Lung microvascular endothelial cell (primary cell): ENCODE measurements at places on chromosomes 1 and 21.
A peak's percentile ranks its signal among the peaks of the same experiment; 100 is the strongest.

DNA sequence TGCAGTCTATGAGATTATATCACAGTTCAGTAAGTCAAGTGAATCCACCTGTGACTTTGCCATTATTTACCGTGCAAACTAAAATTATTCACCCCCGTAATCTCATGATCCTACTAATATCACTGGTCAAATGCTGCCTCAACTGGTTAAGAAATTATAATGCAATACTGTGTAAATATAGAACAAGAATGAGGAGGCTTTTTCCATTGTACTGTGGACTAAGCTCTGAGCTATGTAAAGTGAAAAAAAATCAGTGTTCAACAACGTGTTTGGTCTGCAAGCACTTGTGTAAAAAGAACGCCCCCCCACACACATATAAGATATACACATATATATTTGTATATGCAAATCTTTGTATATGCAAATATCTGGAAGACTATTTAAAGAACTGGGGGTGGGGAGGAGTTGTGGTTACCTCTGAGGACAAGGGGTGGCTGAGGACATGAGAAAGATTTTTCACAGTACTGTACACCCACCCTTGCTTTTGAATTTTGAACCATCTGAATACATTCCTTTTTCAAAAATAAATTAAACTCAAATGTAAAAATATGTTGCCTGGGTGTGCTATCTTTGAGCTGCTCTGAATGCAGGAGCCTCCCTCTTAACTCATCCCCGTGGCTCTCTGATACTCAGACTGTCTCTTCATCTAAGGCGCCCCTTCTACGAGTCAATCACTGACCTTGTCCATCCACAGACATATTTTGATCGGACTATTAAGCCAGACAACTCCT lies 57.0 kb downstream of the PTP4A2 start:
- DNase-seq, result no peak

- no peak for DNase-seq
These were observed 370.0 kb downstream of the HHAT start for GRCh38 chr1:210698661-210699060.

GRCh38 chr1:43004587-43005459 lies 46.2 kb upstream of the SLC2A1 start:
- no peak for DNase-seq

- peak; percentile 36 for DNase-seq
These were observed 102.5 kb downstream of the EBNA1BP2 start for GRCh38 chr1:43069461-43070050.

DNA sequence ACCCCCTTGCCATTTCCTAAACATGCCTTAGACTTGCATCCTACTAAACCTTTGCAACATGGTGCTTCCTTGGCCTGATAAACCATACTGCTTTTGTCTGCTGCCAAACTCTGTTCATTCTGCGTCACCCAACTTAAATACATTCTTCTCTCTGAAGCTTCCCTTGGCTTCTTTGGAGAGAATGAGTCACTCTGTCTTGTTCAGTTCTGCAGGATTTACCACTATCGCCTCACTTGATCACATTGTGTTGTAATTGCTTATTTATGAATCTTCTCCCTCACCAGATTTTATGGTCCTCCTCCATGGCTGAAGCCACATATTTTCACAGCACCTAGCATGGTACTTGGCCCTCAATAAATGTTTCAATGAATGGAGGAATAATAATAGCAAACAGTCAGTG lies 21.7 kb upstream of the TUT4 start:
- DNase-seq, result no peak

- DNase-seq, result peak; percentile 17
These were observed 118.3 kb downstream of the OLFML2B start for GRCh38 chr1:161905269-161905884.

GRCh38 chr1:5481889-5482288 lies 510.3 kb downstream of the NPHP4 start:
- no peak for DNase-seq

DNA sequence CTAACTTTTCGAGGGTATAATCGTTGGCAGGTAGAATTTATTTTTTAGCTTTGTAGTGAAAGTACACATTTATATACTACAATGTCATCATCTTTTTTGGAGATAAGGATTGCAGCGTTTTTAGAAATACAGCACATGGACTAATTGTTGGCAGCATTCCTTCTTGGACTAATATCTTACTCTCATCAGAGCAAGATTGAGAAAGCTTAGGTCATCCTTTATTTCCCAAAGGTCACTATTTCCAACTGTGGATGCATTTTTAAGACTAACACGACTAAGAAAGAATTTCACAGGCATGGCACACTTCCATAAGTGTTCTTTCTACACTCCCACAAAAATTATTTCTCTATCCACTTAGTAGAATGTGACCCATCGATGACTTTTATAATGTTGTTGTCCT lies 732.3 kb downstream of the NCAM2 start:
- DNase-seq, result no peak

- no peak for DNase-seq
These were observed 147.9 kb downstream of the MAGI3 start for GRCh38 chr1:113538225-113538624.

DNA sequence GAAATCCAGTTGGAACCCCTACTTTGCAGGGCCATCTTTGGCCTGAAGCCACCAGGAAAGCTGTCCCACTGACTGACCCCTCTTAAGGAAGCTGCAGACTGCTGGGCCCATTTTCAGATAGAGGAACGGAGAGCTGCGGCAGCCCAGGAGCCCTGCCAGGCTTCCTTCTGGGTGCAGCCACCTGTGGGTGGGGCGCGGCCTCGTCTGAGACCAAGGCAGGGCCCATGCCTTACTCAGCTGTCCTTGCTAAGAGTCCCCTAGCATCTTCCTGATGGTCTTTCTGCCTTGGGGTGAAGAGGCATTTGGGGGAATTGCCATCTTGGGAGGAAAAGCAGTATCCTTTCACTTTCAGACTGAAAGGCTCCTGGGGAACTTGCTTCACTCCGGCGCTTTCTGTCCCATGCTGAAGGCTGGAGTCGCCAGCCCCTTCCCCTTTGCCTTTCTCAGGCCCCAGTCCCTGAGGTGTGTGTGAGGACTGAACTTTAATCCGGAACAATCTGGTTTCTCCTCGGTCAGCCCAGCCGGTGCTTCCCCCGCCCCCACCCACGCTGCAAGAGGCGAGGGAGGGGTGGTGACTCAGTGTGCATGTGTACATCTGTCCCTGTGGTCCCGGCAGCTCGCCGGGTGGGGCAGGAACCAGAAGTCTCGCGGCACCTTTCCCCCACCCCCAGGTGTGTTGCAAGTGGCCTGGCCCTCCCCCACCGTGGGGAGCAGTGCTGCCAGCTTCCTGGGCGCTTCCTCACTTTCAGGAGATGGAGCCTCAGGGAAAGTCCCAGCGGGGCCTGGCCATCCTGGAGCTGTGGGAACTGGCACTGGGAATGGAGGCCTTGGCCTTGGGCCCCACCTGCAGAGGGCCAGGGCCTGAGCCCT lies 5.1 kb downstream of the ZC3H12A start:
- peak; percentile 71 for DNase-seq

GRCh38 chr1:59509341-59509875 lies 212.5 kb downstream of the FGGY start:
- no peak for DNase-seq

GRCh38 chr21:37431243-37431642 lies 64.7 kb downstream of the DYRK1A start:
- no peak for DNase-seq

DNA sequence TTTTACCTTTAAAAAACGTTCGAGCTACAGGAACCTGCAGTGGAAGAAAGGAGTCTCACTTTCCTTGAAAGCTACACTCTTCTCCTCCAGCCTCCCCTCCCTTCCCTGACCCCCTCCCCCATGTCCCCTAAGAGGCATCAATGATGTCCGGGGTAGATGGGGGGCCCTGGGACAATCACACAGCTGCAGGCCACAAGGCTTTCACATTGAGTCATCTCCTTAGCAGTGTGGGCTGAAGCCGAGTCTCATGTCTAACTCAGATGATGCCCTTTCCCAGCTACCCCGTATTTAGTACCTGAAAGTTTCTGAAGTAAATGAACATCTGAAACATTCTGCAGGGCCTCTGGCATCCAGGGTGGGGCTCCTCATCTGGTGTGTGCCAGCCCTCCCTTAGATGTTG lies 6.3 kb upstream of the GPR25 start:
- no peak for DNase-seq

GRCh38 chr1:24566236-24566867 lies 10.5 kb downstream of the NCMAP start:
- DNase-seq, result no peak

GRCh38 chr1:6800745-6801144 lies 15.5 kb downstream of the CAMTA1 start:
- DNase-seq, result peak; percentile 61

GRCh38 chr21:16708101-16708835 lies 804.6 kb upstream of the CXADR start:
- no peak for DNase-seq

DNA sequence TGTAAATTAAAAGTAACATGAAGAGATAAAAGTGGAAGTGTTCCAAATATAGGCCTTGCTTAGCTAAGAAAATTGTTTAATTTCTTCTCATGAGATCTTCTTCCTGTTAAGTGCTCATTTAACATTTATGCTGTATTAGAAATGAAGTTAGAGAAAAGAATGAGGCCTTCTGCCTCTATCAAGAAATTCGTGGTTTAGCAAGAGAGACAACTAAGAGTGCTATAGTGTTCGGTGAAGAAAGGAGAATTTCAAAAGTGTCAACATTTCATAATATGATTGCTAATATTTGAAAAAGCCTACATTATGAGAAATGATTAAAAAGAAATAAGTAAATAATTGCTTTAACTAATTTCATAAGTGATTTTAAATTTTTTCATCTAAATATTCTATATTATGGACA lies 18.8 kb upstream of the MNDA start:
- DNase-seq, result no peak

- DNase-seq, result no peak
These were observed 2.9 kb downstream of the KRTCAP2 start for GRCh38 chr1:155170101-155170785.

- DNase-seq, result peak; percentile 48
These were observed 63.1 kb downstream of the ELK4 start for GRCh38 chr1:205568469-205569361.

DNA sequence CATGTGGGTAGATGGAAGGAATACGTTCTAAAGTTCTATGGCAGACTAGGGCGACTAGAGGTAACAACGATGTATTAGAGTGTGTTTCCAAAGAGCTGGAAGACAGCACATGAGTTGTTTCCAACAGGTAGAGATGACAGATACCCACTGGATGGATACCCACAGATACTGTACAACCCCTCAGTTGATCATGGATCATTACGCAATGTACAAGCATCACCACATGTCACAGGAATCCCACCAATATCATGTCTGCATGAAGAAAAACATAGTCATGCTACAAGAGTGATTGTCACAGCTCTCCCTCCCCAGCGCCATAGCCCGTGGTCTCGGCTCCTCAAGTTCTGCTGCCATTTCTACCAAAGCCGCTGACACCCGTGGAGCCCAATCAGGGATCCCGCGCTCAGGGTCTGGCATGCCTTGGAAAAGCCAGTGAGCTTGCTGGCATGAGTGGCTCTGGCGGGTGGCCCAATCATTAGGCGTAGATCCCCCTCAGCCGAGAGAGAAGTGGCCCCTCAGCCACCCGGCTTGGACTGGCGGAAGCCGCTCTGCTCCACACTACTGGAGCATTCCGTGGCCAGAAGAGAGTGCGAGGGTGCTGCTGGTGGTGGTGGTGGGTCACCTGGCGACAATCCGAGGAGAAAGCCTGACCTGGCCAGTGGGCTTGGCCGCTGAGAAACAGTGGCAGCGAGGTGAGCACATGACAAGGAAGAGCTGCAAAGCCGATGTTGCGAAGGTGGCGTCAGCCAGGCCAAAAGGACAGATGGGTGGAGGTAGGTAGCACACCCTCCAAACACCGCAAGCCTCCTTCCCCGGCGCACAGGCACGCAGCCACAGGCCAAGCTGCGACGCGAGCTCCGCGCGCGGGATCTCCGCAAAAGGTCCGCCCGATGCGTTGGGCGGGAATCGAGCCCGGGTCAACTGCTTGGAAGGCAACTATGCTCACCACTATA lies 65.7 kb upstream of the FCGR2A start:
- DNase-seq, result peak; percentile 6

- DNase-seq, result peak; percentile 56
These were observed 16.9 kb downstream of the IKBKE start for GRCh38 chr1:206486995-206487788.

DNA sequence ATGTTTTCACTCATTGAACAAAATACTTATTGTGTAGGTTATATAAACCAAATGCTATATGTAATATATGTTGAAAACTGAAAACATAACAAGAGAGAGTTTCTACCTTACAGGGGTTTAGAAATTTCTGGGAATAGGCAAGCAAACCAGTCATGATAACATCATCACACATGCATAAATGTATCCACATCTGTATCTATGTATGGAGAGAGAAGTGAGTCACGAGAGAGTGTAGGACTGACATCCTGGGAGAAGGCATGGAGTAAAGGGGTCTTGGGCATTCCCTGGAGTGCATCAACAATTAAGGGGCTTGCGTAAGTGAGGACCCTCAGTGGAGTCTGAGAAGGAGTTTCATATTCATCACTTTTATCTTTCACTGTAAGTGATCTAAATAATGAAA lies 65.5 kb downstream of the PCNX2 start:
- no peak for DNase-seq

DNA sequence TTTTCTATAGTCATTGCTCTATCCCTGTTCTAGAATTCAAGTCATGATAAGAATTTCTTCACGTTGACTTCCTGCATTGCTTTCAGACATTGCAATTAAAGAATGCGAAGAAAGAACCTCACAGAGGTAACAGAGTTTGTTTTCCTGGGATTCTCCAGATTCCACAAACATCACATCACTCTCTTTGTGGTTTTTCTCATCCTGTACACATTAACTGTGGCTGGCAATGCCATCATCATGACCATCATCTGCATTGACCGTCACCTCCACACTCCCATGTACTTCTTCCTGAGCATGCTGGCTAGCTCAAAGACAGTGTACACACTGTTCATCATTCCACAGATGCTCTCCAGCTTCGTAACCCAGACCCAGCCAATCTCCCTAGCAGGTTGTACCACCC lies 10.6 kb downstream of the APCS start:
- DNase-seq, result peak; percentile 5

DNA sequence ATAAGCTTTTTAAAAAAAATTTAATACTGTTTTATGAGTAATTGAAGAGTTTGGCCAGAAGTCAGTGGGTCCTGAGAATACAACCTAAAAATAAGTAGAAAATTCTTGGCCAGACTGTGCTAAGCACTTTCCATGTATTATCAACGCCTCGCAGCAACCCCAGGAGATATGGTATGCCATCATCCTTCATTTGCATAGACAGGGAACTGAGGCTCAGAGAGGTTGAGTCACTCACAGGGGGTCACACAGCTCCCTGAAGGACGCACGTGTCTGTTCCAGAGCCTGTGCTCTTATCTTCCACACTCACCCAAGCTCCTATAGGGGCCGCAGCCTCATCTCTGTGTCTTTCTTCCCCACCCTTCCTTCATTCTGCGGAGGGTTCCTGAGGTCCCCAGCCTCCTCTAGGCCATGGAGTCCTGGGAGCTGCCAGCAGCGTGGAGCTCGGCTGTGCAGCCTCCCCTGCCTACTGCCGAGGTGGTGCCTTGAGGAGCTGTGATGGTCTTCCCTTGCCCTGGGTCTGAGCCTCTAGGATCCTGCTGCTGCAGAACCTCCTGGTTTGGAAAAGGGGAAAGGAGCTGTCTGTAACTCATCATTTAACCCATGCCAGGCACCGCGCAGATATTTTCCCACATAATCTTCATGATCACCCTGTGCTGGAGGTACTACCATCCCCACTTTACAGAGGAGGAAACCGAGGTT lies 30.3 kb upstream of the ECE1 start:
- no peak for DNase-seq

- DNase-seq, result peak; percentile 77
These were observed 18.2 kb downstream of the CAP1 start for GRCh38 chr1:40058453-40059337.

GRCh38 chr1:19648689-19649088 lies 4.6 kb downstream of the NBL1 start:
- DNase-seq, result peak; percentile 54

- DNase-seq, result no peak
These were observed 4.7 kb downstream of the S100A2 start for GRCh38 chr1:153560771-153561465.
